Left ventricle myocardium inferior (tissue), 1 donor: ENCODE measurements at places on chromosomes 1 and 21. TPM values are rescaled to one million over a fixed set of nuclear protein-coding genes. Genes with fewer than 3 reads are reported as not detected.

ACOT11 gene
- total RNA-seq = 64.8 TPM

CELA2A gene
- not detected for total RNA-seq

DNA sequence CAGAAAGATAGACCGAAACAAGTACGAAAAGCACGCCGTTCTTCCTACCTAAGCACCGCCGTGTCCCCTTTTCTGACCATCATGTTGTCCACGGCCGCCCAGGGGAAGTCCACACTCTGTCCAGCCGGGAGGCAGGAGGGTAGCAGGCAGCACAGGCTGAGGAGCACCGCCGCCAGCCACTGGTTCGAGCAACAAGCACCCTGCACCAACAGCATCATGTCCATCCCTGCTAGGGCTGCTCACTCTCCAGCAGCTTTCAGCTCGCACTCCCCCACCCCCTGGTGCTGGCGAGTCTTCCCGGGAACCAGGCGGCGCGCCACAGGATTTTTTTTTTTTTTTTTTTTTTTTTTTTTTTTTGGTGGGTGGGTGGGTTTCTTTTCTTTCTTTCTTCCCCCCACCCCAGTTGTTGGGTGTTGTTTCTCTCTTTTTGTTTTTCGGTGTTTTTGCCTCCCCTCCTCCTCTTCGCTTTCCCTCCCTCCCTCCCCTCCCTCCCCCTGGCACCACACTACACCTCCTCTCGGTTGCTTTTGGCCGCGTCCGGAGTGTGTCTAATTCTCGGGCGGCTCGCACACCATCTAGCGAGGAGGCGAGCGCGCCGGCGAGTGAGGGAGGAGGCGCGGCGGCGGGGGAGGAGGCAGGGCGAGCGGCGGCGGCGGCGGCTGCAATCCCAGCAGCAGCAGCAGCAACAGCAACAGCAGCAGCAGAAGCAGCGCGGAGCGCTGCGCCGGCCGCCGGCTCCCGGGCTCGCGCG is at the start of gene NEGR1:
NEGR1 (minus strand) TSS at position 269 of the 751 bp plus-strand sequence.
- peak; percentile 88 for DNase-seq

GRCh38 chr1:2617971-2618470 is 14.8 kb downstream of the MMEL1 start:
- DNase-seq = no peak

- DNase-seq = no peak
Observed at GRCh38 chr1:86085741-86086409, 70.7 kb downstream of the COL24A1 start.

- DNase-seq = no peak
Observed at GRCh38 chr1:162353702-162354101, 23.0 kb downstream of the SPATA46 start.

GRCh38 chr1:29576510-29576909 is 340.2 kb downstream of the PTPRU start:
- DNase-seq = no peak

- no peak for DNase-seq
Observed at GRCh38 chr1:17199267-17200044, 5.5 kb upstream of the PADI1 start.

EPS15 gene
- total RNA-seq = 64.5 TPM

GRCh38 chr1:156090840-156091188 is 8.5 kb upstream of the MEX3A start:
- peak; percentile 82 for DNase-seq

DNA sequence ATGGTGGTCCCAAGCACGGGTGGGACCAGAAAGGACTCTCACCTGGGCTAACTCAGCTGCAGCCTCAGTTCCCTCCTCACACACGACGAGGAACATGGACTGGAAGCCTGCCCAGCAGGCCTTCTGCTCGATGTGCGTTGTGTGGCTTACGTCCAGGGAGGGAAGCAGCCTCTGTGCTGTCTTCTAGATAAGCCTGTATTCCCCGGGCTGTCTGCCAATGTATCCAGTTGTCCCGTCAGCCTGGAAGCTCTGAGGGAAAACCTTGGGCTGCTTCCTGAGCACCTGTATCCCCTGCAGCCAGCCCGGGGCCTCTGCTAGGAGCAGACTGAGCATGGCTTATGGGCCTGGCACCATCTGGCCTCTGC is 10.5 kb downstream of the PCSK9 start:
- DNase-seq = peak; percentile 43

GRCh38 chr21:39802217-39802616 is 57.2 kb downstream of the IGSF5 start:
- DNase-seq = no peak

LRRC39 gene
- 166 TPM for total RNA-seq

DNA sequence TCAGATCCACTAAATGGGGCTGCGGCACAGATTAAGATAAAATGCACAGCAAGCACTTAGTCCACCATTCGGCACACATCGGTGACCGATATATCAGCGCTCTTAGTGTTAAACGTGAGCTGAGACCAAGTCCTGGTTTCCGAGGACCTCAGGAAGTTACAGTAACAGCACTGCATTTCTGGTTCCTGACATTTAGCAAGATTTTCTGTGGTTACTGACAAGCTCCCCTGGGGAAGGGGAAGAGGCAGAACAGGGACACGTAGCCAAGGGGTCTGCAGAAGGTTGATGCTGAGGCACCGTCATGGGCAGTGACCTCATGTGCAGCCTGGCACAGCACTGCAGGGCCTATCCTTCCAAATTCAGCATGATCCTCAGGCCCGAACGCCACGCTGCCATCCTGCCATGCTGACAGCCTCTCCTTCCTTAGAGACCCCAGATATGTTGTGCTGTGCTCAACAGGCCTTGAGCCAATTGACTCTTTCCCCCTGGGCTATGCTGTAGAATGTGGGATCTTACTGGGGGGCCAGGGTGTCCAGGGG is 13.4 kb upstream of the PEF1 start:
- no peak for DNase-seq

GRCh38 chr1:34681480-34682451 is 73.1 kb upstream of the GJB5 start:
- DNase-seq = no peak

GRCh38 chr1:10965546-10966226 is 46.8 kb upstream of the TARDBP start:
- peak; percentile 38 for DNase-seq

DNA sequence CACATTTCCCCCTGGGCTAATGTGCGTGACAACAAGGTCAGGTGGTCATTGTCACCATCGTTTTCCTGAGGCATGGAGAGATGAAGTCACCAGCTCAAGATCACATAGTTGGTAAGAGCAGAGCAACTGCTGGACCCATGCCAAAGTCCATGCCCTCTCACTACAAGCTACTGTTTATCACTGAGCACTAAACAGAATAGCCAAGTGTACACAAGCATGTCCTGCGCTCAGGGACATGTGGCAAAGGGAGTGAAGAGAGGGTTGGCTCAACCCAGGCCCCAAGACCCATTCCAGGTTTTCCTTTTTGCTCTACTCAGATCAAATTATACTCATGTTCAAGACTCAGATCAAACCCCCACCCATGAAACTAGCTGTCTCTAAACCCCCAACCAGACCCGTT is 20.8 kb downstream of the LRRC52 start:
- peak; percentile 33 for DNase-seq

DNA sequence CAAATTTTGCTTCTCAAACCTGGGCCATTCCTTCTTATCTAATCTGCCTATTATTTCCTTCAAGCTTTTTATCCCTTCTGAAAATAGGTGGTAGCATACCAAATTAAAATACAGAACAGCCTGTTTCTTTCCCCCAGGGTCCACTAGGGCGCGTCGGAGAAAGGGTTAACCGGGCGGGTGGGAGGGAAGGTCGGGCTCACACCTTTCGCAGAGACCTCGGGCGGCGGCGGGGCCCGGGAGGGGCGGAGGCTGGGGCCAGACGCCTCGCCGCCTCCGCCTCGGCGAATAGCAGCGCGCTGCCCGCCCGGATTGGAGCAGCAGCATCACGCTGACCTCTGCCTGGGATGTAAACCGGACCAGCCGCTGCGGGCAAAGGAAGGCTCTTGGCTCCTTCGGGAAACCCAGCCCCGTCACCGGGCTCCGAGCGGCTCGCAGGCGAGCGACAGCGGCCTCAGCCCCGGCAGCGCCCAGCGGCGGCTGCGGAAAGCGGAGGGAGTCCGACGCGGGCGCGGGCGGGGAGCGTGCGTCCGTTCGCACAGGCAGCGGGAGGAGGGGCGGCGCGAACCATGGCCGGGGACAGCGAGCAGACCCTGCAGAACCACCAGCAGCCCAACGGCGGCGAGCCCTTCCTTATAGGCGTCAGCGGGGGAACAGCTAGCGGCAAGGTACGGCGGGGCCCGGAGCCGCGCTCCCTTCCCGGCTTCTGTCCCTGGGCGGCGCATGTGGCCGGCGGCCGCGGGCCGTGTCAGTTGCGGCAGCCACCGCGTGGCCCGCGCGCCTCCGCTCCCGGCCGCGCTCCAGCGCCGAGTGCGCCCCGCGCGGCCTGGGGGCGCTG is at the start of gene UCK2:
UCK2 (plus strand) TSS at position 347 of the 835 bp plus-strand sequence; CDS start at position 567, 220 bp downstream.
- DNase-seq = peak; percentile 77

DNA sequence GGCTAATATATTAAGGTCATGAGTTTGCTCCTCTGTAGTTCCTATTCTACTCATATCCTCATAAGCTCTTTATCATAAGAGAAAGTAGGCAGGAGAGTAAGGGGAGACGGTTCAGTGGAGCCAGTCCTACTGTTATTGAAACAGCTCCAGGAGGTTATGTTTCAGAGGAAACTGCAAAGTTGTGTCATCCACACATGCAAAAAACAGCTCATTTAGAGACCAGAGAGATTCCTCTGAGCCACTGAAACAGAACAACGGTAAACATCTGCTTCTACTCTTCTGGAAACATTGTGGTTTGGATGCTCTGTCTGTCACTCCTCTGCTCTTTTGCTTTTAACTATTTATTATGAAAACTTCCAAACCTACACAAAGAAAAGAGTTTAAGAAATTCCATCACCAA is 66.3 kb upstream of the PPP2R5A start:
- DNase-seq = no peak

SELE gene
- 0.44 TPM for total RNA-seq

GRCh38 chr1:47842228-47842919 is 154.8 kb downstream of the TRABD2B start:
- DNase-seq = no peak

DNA sequence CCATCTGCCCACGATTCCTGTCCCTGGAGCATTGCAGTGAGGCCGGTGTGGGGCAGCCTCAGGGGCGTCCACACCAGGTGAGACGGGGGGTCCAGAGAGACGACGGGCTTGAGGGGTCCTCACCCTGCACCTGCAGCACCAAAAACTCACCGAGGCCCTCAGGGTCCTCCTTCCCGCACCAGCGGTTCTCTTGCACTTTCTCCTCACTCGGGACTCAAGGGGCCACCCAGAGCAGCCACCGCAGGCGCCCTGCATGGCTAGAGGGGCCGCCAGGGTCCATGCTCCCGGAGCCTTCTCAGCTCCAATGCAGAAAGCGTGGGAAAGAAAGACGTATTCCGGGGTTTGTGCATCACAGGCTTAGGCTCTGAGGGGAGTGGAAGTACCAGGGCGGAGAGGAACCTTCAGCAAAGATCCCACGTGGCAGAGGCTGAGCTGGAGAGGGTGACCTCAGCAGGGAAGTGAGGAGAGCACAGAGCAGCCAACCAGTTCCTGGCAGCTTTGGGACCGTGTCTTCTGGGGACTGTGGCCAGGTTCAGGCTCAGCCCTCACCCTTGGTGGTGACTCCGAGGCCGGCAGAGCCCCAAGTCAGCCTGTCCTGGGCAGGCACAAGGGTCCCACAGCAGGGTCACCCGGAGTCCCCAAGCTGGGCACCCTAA is 19.5 kb upstream of the COL6A2 start:
- no peak for DNase-seq

DNA sequence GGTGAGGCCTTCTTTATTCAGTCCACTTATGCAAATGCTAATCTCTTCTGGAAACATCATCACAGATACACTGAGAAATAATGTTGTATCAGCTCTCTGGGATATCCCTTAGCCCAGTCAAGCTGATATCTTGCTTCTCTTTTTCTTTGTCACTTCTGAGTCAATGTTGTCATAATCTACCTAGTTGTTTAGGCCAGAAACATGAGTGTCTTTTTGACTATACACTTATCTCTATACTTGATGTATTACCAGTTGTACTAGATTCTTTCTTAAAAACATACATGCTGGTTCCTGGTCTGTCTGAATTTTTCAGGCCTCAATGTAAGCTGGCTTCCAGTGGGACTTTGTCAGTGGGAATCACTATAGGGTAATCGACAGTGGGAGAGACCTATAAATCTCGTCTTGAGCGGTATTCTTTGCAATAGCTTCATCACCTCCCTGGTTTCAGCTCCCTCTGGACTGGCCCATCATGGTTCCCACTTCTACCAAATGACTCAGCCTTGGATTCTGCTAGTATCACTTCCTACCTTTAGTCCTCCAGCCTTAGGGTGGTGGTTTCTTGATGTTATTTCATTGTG is 135.2 kb upstream of the CYYR1 start:
- DNase-seq = no peak

DNA sequence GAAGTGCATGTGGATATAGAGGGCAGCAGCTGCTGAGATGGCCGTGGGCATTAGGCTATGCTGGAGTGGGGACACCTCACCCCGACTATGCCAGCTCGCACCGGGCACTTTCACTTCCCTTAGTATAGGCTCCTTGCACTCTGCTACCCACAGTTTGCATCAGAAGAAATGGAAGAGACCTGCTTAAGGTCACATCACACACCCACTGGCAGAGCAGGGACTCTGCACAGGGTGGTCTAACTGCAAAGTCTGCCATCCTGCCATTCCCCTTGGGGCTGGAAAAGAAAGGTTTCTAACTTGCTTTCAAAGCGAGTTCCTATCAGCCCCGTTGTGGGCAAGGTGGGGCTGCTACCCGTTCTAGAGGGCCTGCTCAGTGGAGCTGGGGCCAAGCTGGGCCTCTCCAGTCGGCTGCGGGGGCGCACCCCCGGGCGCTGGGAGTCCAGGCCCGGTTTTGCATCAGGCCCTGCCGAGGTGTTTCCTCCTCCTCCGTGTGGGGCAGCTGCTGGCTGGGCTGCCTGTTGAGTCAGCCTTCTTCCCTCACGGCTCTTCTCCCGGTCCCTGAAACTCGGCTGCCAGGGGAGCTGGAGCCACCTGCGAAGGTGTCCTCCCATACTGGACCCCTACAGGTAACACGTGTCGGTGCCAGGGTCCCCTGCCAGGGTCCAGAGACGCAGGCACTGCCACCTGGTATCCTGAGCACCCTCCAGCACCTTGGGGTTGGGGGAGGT is at the start of gene SYTL1:
SYTL1 (plus strand) TSS at position 498 of the 728 bp plus-strand sequence. CDS start 3,313 bp downstream, outside the sequence.
- no peak for DNase-seq

GRCh38 chr1:178161516-178161915 is 67.6 kb downstream of the RASAL2 start:
- no peak for DNase-seq

DNA sequence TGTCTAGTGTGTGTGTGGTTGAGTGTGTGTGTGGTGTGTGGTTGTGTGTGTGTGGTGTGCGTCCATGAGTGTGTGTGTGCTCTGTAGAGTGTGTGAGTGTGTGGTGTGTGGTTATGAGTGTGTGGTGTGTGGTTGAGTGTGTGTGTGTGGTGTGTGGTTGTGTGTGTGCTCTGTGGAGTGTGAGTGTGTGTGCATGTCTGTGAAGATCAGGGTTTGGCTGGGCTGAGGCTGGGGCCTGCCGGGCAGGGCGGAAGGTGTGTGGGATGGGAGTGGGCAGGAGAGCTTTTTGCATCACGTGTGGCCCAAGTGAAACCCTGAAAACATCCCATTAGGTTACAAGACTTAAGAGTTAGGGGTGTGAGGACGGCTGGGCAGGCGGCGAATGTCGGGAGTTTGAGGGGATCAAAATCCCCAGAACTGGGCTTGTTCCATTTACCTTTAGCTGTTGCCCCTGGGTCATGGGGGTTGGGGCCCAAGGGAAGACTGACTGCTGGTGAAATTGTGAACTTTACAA is 2.9 kb upstream of the FCMR start:
- DNase-seq = no peak
